ENCODE measurements at places on chromosomes 11 and 22.

- DNase-seq = no peak
These were observed 1.4 kb downstream of the SIK2 start for GRCh38 chr11:111603611-111604130.

DNA sequence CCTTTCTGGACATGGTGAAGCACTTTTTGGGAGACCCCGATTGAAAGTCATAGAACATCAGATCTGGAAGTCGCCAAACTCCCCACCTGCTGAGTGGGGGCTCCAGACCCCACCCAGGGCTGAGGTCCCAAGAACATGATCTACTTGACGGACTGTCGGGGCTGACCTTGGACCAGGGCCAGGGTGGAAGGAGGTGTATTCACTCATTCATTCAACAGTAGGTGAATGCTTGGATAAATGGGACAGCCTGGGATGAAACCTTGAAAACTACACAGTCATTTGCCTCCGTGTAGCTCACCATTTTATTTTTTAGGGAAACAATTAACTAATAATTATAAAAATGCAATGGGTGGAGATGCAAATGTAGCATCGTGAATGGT is 629.0 kb downstream of the BRD1 start:
- no peak for DNase-seq

- no peak for DNase-seq
These were observed 19.3 kb upstream of the NUCB2 start for GRCh38 chr11:17257196-17257595.

DNA sequence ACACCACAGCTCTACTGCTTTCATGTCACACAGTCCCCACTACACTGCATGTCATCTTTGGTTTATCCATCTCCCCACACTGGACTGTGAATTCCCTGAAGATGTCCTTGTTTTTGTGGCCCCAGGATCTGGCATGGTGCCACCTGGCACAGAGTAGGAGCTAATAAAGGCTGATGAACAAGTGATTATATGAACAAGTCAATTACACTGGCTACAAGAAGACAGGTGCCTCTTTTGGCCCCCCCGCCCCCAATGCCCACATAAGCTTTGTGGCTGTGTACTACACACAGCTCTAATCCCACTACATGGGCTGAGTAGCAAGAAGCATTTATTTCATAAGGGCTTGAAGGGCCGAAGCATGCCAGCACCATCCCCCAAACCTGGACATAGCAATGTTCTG is 24.7 kb downstream of the PLEKHA7 start:
- no peak for DNase-seq

GRCh38 chr11:5618807-5619206 is 6.0 kb upstream of the TRIM34 start:
- DNase-seq = no peak

- DNase-seq = no peak
These were observed 10.4 kb upstream of the LAYN start for GRCh38 chr11:111530091-111530490.

DNA sequence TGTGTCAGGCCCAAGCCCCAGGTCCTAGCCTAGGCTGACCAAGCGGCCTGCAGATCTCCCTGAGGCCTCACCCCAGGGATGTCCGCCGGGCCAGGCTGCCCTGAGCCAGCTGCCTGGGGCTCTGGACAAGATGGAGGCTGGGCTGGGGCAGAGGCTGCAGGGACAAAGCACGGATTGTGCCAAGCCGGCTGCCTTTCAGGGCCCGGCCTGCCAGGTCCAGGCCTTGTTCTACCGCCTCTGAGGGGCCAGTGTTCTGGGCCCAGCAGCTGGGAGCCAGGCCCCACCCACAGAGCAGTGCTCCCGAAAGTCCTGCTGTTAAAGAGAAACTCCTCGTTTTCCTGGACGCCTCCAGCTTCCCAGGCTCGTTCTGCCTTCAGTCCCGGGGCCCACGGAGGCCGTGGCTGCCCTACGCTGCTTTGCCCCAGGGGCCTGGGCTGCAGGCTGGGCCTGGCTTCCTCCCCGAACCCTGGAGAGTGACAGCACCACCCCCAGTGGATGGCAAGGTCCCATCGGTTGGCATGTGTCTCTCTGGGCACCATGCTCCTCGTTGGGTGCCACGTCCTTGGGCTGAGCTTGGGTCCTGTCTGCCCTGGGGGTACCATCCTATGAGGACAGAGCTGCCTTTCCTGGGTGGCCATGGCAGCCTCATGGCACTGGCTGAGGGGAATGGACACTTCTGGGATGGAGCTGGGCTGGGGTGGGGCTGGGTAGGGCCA is 7.6 kb downstream of the BRSK2 start:
- DNase-seq = no peak

DNA sequence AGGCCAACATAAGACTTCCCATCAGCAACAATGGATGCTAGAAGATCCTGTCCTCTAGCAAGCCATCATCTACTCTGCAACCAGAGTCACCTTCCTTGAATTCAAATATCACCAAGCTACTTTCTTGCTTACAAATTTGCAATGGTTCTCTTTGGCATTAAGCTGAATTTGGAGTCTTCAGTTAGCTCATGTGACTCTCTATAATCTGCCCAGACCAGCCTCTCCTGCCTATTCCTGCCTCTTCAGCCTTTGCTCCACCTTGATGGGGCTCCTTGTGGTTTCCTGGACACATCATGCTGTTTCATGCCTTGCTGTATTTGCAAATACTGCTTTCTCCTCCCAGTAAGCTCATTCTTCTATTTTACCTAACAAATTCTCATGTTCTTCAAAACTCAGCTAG is 82.3 kb downstream of the RASSF10 start:
- no peak for DNase-seq

- no peak for DNase-seq
These were observed 13.8 kb downstream of the TRIOBP start for GRCh38 chr22:37710675-37711074.

DNA sequence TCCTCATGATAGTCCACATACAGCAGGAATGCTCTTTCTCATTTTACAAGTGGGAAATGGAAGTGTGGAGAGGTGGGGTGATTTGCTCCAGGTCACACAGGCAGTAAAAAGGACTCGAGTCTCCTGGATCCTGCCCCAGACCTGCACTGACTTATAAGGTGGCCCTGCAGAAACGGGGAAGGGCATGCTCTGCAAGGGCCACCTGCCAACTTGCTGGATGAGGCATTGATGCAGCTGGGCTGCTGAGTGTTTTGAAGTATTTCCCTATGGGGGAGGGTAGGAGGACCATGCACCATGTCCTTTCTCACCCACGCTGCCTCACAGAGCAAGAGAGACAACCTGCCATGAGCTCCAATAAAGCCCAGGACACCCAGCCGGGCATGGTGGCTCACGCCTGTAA is 36.9 kb downstream of the OR6Q1 start:
- no peak for DNase-seq

- DNase-seq = peak; percentile 36
These were observed 80.8 kb downstream of the ZC3H12C start for GRCh38 chr11:110173811-110174644.

GRCh38 chr22:21102659-21103267 is 57.0 kb downstream of the LRRC74B start:
- DNase-seq = peak; percentile 64

GRCh38 chr22:39312410-39312809 is 7.0 kb downstream of the RPL3 start:
- DNase-seq = no peak

GRCh38 chr22:24706054-24706453 is 68.5 kb downstream of the PIWIL3 start:
- no peak for DNase-seq

DNA sequence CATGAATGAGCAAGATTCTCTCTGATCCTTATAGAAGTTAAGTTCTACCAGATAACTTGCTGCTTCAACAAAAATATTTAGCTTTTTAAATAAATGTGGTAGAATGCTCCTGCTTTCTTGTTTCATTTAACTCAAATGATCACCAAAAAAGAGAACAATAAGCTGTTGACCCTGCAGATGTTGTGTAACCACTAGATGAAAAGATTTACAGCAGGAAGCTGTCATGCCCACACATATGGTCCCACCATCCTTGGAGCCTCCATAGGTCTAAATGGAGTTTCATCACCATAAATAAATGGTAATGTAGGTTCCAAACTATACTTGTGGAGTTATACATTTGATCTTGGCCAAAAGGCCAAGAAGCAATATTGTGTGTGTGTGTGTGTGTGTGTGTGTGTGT is 118.8 kb downstream of the RRAS2 start:
- no peak for DNase-seq

- DNase-seq = no peak
These were observed 28.1 kb upstream of the IGSF9B start for GRCh38 chr11:133984828-133985227.

GRCh38 chr11:126431401-126432064 is 76.0 kb downstream of the ST3GAL4 start:
- DNase-seq = no peak

DNA sequence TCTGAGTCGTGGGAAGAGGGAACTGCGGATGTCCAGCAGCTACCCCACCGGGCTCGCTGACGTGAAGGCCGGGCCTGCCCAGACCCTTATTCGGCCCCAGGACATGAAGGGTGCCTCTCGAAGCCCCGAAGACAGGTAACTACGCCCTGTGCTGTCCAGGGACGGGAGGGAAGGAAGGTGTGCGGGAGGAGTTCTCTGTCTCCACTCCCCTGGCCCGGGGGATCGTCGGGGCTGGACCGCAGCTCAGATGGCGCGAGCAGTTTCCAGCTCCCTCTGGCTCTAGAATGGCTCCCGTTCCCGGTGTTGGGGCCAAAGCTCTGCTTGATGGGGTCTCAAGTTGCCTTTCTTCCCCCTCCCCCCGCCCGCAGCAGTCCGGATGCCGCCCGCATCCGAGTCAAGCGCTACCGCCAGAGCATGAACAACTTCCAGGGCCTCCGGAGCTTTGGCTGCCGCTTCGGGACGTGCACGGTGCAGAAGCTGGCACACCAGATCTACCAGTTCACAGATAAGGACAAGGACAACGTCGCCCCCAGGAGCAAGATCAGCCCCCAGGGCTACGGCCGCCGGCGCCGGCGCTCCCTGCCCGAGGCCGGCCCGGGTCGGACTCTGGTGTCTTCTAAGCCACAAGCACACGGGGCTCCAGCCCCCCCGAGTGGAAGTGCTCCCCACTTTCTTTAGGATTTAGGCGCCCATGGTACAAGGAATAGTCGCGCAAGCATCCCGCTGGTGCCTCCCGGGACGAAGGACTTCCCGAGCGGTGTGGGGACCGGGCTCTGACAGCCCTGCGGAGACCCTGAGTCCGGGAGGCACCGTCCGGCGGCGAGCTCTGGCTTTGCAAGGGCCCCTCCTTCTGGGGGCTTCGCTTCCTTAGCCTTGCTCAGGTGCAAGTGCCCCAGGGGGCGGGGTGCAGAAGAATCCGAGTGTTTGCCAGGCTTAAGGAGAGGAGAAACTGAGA is 1.4 kb downstream of the ADM start:
- DNase-seq = no peak

DNA sequence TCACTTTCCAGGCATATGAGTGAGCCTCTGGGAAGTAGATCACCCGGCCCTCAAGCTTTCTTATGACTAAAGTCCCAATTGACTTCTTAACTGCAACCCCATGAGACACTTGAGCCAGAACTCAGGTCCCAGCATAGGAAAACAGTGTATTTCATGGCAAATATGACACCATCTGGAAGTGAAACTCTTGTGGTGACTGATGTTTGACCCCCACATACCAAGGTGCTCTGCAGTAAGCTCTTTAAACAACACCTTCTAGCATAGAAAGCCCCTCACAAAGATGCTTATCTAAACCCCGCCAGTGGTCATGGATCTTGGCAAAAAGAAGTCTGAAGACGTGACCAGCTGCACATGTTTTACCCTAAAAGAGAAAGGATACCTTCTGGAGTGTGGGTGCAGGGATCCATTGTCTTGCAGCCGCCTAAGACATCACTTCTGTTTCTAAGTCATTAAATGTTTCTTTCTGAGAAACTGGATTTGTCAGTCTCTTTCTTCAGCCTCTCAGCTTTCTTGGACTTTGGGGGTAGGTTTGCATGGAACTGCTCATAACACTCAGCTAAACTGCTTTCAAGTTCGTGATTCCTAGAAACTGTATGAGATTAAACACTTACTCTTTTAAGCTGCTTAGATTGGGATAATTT is 7.4 kb upstream of the PELI3 start:
- no peak for DNase-seq

DNA sequence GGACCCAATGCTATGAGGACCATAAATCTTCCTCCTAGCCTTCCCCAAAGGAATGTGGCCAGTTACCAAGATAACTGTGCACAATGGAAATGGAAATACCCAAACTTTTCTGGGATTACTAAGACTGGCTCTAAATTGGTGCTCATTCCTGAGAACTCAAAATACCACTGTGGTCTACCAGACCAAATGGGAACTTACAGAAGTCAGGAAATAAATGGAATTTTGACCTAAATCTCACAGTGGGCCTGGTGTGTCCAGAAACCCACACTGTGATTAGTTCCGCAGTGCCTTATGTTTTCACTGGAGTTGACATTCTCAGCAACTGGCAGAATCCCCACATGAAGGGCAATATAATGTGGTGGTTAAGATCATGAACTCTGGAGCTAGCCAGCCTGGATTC is 99.4 kb upstream of the ZC3H12C start:
- no peak for DNase-seq

- no peak for DNase-seq
These were observed 2.6 kb downstream of the BET1L start for GRCh38 chr11:204587-205109.

- no peak for DNase-seq
These were observed at the start of gene NTM for GRCh38 chr11:131370090-131370751. TSS of gene NTM (plus strand) at chr11:131370615.

- DNase-seq = peak; percentile 92
These were observed at the start of gene PRCP for GRCh38 chr11:82900277-82901164. TSS of gene PRCP (minus strand) at chr11:82900430. CDS start at chr11:82900402, 28 bp downstream.

DNA sequence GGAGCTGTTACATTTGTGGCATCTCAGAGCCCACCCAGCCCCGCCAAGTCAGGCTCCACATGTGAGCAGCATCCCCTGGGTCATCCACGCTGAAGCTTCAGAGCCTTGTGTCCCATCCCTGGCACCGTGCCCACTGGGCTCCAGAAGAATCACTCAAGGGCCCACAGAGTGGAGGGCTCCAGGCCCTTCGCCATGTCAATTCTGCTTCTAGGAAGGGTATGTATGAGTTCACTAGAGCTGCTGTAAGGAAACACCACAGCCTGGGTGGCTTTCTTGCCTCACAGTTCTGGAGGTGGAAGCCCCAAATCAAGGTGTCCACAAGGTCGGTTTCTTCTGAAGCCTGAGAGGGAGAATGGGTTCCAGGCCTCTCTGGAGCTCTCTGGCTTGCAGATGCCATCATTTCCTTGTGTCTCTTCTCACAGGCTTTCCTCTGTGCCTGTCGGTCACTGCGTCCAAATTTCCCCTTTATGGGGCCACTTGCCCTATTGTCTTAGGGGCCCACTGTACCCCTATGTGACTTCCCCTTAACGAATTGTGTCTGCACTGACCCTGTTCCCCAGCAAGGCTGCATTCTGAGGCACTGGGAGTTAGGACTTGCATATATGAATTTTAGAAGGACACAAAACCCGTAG is 1476.0 kb downstream of the TBC1D22A start:
- DNase-seq = no peak

DNA sequence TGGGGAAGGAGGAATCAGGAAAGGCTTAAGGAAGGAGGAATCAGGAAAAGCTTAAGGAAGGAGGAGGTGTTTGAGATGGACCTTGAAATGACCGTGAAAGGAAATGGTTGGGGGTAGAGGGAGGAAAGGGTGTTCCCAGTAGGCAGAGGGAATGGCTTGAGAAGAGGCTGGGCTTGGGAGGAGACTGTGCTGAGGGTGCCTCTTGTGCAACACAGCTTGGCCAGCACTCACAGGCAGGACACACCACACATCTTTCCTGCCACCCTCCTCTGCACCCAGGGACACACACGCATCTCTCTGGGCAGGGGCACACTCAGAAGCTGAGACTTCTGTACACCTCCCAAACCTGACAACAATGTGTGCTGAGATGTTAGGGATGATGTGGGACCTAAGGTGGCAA is 151.4 kb downstream of the FBXO7 start:
- no peak for DNase-seq

- no peak for DNase-seq
These were observed 51.8 kb upstream of the ASPHD2 start for GRCh38 chr22:26377170-26377830.

Data from activated gamma-delta T cell treated with anti-CD3 and anti-CD28 coated beads, Interleukin-2, amount 50 U/mL, for 16 hours (primary cell).